Left ventricle myocardium inferior (tissue), 1 donor: ENCODE measurements at places on chromosomes 6 and 20. TPM values are rescaled to one million over a fixed set of nuclear protein-coding genes. Genes with fewer than 3 reads are reported as not detected.

Gene LINC00237
- not detected for total RNA-seq

Gene VGLL2
- total RNA-seq: 2.4 TPM

Gene SDC4
- 77.4 TPM for total RNA-seq

Gene KCNK16
- total RNA-seq: not detected

Gene SLC22A23
- total RNA-seq: 7.0 TPM

Gene PPP1R3G
- 11.1 TPM for total RNA-seq

Gene TENT5A
- 44.4 TPM for total RNA-seq

Gene GDAP1L1
- 0.55 TPM for total RNA-seq

Gene HMGCLL1
- 1.2 TPM for total RNA-seq

Gene PSORS1C2
- total RNA-seq: not detected

Gene HAO1
- total RNA-seq: not detected

Gene ZBTB46
- total RNA-seq: 13.6 TPM

Gene NRSN1
- total RNA-seq: not detected

Gene DCBLD1
- 5.5 TPM for total RNA-seq

Gene C20orf173
- not detected for total RNA-seq

Gene MLIP
- total RNA-seq: 397 TPM

GRCh38 chr20:22437354-22437753 is 147.0 kb downstream of the FOXA2 start:
- DNase-seq: no peak

- DNase-seq: no peak
Measured at GRCh38 chr6:84027340-84028181, 6.0 kb upstream of the MRAP2 start.

- DNase-seq: no peak
Measured at GRCh38 chr6:3423439-3424184, 33.2 kb downstream of the SLC22A23 start.

GRCh38 chr6:67127041-67127440 is 1420.0 kb upstream of the EYS start:
- no peak for DNase-seq

DNA sequence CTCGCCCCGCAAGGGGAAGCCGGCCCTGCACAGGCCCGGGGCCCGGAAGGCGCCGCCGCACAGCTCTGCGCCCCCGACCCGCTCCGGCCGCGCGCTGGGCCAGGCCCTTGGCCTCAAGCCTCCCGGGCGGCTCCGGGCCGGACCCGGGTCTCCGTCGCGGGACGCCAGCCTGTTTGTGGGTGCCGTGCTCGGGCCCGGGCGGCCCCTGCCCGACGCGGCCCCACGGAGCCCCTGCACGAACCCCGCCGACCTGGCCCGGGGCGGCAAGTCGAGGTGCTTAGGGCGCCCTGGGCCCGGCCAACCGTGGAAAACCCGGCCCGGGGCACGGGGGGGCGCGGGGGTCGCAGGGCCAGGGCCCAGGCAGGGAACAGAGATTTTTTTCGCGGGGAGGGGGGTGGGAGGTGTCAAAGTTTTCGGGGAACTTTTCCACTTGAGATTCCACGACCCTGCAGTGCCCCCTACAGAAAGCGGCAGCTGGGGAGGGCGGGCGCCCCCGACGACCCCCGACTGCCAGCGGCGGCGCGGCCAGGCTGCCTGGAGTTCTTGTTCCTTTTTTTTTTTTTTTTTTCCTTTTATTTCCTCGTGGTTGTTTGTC is 805 bp upstream of the STX16 start:
- peak; percentile 29 for DNase-seq

- no peak for DNase-seq
Measured at GRCh38 chr20:1309439-1309847, 19.5 kb downstream of the SDCBP2 start.

- no peak for DNase-seq
Measured at GRCh38 chr20:20161611-20162010, 109.3 kb downstream of the CFAP61 start.

DNA sequence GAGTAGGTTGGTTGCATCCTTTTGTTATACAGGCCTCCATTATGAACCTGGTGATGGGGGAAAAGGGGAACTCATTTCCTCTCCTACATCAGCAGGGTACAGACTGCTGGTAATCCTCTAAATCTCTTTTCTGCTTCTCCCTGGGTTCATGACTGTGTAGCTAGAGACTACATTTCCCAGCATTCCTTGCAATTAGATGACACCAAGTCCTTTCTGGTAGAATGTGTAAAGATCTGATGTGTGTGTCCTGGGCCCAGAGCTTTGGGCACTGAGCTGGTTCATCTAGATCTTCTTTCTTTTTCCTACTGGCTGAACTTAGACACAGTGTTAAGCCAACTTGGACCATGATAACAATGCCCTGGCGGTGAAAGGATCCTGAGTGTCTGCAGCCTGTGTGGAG is 104.7 kb upstream of the IFNGR1 start:
- no peak for DNase-seq

- no peak for DNase-seq
Measured at GRCh38 chr6:43993881-43994523, 133.2 kb downstream of the MRPL14 start.

GRCh38 chr6:131682442-131682841 is 18.8 kb downstream of the OR2A4 start:
- DNase-seq: no peak

DNA sequence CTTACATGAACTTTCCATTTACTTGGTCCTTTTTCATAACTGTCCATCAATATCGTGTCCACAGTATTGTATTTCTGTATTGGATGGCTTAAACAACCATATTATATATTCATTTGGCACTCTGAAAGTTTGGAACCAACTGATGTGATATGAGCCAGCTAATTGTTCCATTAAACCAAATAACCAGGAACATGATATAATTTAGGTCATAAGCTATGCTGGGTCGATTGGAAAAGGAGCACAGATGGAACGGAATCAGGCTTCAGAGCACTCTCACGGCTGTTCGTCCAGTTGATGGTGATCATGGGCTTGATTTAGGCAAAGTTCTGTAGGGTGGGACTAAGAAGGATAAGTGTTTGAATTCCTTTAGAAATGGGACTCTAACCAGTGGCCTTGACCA is 142.7 kb downstream of the DNAH8 start:
- no peak for DNase-seq

GRCh38 chr6:115443825-115444478 is 616.7 kb downstream of the FRK start:
- DNase-seq: no peak

GRCh38 chr6:166907871-166908806 is 48.2 kb downstream of the RNASET2 start:
- DNase-seq: no peak

DNA sequence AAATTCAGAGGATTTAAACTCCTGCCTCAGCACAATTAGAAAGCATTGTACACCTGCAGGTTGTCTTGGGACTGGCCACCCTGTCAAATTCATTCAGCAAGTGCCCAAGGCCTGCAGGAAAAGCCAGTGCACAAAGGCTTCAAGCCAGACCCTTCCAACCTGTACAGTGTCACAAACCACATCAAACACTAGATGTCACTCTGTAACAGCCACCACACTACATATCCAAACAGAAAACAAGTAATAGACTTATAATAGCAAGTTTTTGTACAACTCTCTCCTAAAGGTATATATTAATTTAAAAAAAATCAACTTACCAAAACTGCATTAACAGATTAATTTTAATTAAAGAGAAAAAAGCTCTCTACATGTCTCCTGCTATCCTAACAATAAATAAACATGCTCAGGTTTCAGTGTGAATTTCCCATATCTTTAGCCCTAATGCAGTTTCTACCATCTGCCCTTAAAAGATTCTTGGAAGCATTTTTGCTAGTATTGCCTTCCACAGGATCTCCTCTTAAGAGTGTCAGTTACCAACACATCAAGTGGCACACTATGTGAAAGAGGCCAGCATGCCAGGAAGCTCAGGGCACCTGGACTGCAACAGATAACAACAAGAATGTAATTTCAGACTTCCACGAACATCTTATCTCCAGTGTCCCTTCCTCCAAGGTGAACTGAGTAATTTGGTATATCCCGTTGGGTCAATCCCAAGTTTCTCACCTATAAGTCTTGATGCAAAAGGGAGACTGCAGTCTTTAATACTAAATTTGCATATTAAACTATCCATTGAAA is 47.5 kb downstream of the RALGAPA2 start:
- DNase-seq: no peak

DNA sequence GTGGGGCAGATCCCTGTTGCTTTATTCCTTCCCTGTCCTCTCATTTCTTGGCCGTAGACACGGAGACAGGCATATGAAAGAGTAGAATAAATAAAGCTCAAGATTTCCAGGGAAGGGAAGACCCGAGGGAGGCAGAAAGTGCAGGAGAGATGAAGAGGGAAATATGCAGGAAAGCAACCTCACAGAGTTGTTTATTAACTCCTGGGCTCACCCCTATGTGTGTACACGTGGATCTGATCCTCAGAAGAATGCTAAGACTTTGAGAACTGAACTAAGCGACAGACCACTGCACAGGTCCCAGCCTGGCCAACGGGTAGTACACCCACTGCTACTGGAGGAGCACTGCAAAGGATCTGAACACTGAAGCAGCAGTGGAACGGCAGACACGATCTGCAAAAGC is 156.2 kb downstream of the KIF16B start:
- DNase-seq: no peak

- no peak for DNase-seq
Measured at GRCh38 chr6:36566418-36566905, 19.2 kb upstream of the STK38 start.

DNA sequence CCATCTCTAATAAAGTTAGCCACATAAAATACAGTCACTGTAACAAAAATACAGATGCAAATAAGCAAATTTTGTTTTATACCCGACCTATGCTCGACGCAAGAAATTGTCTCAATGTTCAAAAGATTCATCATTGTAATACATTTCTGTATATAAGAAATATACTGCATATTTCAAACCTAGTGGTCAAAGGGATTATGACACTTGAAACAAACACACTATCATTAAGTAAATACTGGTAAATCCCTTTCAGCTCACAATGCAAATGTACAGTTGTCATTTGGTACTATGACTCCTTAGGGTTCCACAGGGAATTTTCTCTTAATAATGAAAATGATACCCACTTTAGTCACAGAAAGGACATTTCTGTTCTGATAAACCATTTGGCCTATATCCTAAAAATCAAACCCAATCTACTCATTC is 2.2 kb downstream of the HIVEP2 start:
- DNase-seq: no peak

- DNase-seq: peak; percentile 32
Measured at GRCh38 chr6:111382476-111383294, 100.3 kb downstream of the REV3L start.

DNA sequence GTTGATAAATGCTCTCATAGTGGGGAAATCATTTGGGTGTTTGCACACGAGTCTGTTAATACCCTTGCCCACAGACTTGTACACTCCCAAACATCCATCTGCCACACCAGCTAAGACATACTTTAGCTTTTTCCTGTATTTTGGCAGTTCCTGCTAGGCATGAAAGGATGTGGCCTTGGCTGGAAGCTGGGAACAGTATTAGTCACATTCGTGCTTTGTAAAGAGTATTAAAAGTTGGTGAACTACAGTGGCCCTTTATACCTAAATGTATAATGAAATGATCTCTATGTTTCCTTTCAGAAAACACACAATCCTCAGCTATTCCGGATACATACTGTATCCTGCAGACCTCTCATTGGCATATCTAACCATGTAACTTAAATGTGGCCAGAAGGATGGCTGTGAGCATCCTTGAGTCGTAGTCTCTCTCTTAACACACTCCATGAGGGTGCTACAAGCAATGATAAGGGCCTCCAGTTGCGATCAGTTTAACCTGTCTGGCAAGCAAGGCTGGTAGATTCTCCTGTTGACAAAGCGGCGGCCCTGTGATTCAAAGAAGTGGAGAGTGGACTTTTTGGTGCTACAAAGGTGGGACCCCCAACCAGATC is 1.5 kb downstream of the LEMD2 start:
- no peak for DNase-seq

- DNase-seq: no peak
Measured at GRCh38 chr20:23631981-23632710, 5.6 kb downstream of the CST3 start.

DNA sequence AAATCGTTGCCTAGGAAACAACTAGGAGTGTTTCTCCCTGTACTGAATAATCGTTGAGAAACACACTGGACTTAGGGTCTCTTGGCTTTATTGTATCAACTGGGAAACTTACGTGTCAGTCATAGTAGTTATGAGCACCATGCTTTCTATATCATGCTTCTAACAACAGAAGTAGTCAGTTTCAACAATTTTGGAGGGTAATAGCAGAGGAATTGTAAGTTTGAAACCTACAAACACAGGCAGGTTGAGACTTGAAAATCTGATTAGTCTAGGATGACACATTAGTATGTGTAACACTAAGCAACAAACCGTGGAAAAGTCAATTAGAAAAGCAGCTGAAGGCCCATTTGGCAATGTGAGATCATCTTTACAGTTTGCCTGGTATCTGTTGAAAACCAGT is 43.9 kb upstream of the FABP7 start:
- no peak for DNase-seq

- no peak for DNase-seq
Measured at GRCh38 chr6:132320007-132320406, 81.3 kb downstream of the MOXD1 start.

DNA sequence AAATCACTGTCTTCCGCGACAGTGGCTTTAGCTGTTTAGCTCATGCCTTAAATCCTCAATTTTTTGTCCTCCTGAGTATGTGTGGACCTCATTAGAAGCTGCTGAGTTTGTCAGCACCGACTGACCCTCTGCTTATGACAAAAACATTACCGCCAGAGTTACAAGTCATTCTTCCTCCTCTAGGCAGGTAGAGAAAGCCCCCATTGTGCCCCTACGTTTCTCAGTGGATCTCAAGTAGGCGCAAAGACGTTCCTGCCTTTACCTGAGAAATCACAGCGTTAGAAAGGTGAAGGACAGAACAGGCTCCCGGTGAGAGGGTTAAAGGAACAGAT is 227.3 kb upstream of the PDE10A start:
- no peak for DNase-seq

DNA sequence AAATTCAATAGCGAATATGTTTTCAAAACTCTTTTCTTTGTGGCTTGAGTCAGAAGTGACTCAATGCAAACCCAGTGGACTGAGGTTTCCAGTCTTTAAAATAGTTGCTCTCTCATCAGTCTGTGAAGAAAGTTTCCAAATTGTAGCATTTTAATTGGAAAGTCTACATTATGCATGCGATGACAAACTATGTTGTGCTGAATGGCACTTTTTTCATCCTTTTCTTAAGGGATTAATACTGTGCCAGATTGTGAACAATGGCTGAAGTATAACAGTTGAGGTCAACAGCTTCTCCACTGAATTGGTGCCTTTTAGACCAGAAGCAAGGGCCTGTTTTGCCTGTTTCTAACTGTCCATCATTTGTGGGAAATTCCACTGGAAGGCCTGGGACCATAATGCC is 377.1 kb downstream of the BTBD9 start:
- DNase-seq: no peak

DNA sequence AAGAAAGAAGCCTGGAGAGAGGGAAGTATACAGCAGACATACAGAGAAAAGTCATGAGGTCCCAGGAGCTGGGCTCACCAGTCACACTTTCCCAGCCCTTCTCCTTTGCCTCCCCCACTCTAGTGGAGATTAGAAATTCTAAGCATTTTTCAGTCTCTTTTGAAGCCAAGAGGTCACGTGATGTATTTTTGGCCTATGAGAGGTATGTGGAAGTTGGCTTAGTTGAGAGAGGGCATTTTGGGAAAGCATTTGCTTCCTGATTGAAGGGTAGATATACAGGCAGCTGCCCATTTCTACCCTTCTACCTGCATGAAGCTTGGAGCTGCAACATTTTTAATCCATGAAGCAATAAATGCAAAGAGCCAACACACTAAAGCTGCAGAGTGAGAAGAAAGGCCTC is 106.0 kb upstream of the TNFAIP3 start:
- DNase-seq: no peak

GRCh38 chr6:119224095-119224701 is 125.4 kb downstream of the MAN1A1 start:
- no peak for DNase-seq
